ENCODE measurements at places on chromosomes 5 and 9. TPM values are rescaled to one million over a fixed set of nuclear protein-coding genes. Genes with fewer than 3 reads are reported as not detected.

GRCh38 chr9:95776176-95776575 lies 99.3 kb upstream of the ERCC6L2 start:
- peak; percentile 60 for DNase-seq

- DNase-seq = peak; percentile 35
Observed at GRCh38 chr9:36319806-36320205, 61.6 kb upstream of the GNE start.

- DNase-seq = no peak
Observed at GRCh38 chr5:1963941-1964451, 81.3 kb upstream of the IRX4 start.

The PCDHGC4 gene
- 7.9 TPM for total RNA-seq

The FOXD4L5 gene
- total RNA-seq = not detected
